ENCODE measurements at places on chromosomes 2 and 18.

DNA sequence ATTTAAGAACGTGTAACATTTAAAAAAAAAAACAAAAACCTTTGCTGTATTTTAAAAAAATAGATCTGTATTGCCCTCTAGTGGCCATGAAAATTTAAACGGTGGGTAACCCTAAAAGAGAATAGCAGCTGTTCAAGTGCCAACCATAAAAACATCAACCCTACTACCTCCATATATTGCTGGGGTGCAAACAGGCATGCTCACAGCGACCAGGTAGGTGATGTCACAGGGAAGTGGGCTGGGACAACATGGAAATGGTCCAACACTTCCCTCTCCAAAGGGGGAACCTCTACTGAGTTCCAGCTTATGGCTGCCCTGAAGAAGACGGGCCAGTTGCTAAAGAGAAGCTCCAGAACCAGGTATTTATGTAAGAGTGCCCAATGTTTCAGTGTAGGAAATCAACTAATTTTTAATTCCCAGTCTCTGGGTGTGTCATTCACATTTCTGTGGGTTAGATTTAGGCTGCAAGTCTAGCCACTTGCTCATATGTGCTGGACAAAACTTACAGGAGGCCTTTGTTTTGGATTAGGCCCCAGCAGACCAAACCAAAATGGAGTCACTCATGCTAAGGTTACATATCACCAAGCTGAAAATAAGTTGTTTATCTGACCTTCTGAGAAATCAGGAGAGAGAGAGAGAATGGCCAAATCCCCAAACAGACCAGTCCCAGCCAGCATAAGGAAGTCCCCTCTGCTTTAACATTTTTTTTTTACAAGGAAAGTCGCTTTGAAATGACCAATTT is 54.5 kb downstream of the SKA1 start:
- no peak for DNase-seq

- no peak for DNase-seq
Observed at GRCh38 chr2:145587922-145588321, 1068.0 kb upstream of the ZEB2 start.

- DNase-seq = no peak
Observed at GRCh38 chr18:74172697-74173433, 24.5 kb downstream of the TIMM21 start.

- no peak for DNase-seq
Observed at GRCh38 chr18:12998332-12999060, 7.3 kb downstream of the CEP192 start.

- no peak for DNase-seq
Observed at GRCh38 chr2:108354136-108354535, 23.6 kb upstream of the SULT1C4 start.

- no peak for DNase-seq
Observed at GRCh38 chr2:161165811-161166210, 5.6 kb downstream of the TANK start.

- DNase-seq = no peak
Observed at GRCh38 chr2:240255811-240256703, 115.6 kb upstream of the OTOS start.

GRCh38 chr2:236569573-236569973 is at the start of gene ACKR3:
TSS of gene ACKR3 (plus strand) at chr2:236569825. CDS start at chr2:236580466, 10,641 bp downstream.
- DNase-seq = peak; percentile 88

- DNase-seq = no peak
Observed at GRCh38 chr2:121028577-121028976, 256.4 kb downstream of the TFCP2L1 start.

DNA sequence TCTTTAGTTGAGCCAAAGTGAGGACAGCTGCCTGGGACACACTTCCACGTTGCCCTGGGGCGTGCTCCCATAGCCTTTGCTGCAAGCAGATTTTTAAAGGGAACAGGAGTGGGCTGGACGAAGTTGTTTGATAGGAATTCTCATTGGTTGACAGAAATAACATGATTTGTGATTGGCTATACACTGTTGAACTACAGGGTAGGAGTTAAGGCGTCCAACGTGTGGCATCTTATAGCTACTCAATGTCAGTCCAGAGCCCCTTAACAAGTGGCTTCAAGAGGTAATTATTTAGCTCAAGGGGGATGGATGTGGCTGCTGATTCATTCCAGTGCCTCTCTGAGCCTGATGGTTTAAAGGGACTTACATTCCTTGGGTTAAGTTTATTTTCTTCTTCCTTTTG is 65.5 kb downstream of the ACAA2 start:
- DNase-seq = no peak

DNA sequence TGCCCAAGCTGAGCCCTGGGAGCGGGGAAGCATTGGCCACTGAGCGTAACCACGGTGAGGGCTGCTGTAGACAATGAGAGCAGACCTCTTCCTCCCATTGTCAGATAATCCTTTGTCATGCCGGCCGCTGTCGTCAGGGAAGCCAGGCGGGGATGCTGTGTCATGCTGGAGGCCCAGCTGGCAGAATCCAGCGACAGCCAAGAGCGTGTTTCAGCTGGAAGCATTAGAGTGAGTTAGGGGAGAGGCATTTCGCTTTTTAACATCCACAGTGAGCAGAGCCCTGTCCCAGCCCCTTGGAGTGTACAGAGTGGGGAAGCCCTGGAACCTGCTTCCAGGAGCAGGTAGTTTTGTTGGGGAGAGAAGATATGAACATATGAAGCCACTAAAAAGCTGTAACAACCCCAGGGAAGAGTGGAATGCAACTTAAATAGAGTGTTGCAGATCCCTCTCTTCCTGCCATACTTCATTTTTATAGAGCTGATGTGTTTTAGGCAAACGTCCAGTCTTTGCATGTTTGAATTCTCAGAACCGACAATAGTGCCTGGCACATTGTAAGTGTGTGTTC is 7.0 kb downstream of the CTIF start:
- no peak for DNase-seq

GRCh38 chr2:231321021-231321420 is 74.5 kb upstream of the B3GNT7 start:
- no peak for DNase-seq

GRCh38 chr2:241659150-241659739 is 21.8 kb downstream of the ATG4B start:
- DNase-seq = peak; percentile 24

- DNase-seq = no peak
Observed at GRCh38 chr18:40215979-40216378, 1739.1 kb upstream of the PIK3C3 start.

GRCh38 chr18:55234366-55235093 is 275.3 kb upstream of the CCDC68 start:
- peak; percentile 56 for DNase-seq

DNA sequence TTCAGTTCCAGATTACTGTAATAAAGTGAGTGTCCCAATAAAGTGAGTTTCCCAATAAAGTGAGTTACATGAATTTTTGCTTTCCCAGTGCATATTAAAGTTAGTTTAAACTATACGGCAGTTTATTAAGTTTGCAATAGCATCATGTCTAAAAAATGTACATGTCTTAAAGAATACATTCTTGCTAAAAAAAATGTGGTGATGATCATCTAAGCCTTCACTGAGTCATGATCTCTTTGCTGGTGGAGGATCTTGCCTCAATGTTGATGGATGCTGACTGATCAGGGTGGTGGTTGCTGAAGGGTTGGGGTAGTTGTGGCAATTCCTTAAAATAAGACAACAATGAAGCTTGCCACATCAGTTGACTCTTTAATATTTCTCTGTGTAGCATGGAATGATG is 664.2 kb downstream of the TDRD15 start:
- DNase-seq = peak; percentile 20

GRCh38 chr2:149686136-149687051 is 98.8 kb upstream of the MMADHC start:
- DNase-seq = no peak

DNA sequence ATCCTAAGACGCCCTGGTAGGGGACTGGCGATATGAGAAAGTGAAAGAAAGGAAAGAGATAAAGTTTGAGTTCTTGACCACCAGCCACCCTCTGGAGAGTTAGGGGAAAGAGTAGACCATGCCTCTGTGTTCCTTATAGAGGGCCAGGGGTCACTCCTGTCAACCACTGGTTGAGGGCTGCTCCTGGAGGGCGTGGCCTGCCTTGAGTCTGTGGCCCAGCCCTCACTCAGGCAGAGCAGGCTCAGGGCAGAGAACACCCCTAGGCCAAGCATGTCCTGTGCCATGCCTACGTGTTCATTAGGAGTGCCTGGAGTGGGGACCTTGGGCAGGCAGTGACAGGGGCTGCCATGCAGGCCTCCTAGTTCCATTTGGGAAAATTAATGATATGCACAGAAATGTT is 161.1 kb upstream of the EPB41L3 start:
- no peak for DNase-seq

- DNase-seq = no peak
Observed at GRCh38 chr2:36477746-36478145, 120.2 kb downstream of the FEZ2 start.

- DNase-seq = no peak
Observed at GRCh38 chr2:72136933-72137497, 10.6 kb downstream of the CYP26B1 start.

DNA sequence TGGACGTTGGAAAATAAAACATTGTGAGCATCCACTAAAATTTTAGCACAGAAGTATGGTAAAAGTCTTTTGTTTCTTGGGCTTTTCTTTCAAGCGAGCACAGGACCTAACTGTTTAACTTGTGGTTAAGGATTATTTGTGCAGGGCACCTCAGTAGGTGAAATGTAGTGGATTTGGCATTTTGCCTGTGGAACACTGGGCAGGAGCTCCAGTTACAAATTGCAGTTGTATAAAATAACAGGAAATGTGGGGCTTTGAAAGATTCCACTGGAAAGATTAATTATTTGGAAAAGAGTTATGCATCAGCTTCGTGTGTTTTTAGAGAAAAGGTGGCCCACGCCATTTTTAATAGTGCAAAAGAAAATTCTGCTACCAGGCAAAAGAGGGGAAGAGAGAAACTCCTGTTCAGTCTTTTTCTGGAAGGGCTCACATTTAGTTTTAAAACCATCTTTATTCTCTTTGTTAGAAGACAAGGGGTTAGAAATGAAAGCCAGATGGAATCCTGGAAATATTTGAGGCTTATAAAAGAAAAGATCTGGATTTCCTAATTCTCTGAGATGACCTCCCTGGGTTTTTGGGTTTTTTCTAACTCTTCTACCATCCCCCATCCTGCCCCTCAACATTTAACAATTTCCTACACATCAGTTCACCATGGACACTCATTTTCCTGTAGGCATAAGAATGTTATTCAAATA is 144.3 kb upstream of the SERTAD2 start:
- no peak for DNase-seq

DNA sequence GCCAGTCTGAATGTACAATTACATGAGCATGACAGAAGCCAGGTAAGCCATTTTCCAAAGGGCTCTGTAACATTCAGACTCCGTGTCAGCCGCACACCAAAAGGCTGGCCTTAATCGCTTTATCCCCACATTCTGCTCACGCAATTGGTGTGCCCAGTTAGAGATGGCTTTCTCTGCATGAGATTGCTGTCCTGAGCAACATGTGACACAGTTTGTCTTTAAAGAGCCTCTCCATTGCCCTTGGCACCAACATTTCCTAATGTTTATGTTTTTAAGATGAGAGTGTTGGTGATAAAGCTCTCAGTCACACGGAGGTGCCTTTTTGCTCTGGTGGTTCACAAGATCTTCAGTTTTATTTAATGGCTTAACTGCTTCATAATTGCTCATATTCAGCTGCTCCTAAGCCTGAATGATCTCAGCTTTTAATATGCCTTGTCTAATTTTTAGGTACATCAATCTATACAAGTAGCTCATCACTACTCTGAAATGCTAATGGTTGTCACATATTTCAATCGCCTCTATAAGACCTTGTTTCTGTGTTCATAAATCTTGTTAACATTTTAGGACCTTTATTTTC is 164.8 kb upstream of the ACVR2A start:
- DNase-seq = no peak

DNA sequence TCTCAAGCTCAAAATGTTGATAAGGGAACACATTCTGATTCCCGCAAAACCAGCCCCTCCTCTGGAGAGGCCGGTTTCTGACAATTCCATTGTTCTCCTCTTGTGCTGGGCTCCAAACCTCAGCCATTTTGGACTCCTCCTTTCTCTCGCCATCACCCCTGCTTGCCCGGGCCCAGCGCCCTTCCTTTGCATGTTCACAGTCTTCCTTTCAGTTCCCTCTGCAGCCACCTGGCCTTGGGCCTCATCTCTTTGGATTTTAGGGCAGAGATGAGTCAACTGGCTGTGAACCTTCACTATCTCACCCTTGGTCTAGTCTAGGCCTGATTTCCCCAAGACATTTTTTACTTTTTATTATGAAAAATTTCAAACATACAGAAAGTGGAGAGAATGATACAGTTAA is 155.9 kb upstream of the MAP3K20 start:
- DNase-seq = no peak

- DNase-seq = peak; percentile 93
Observed at GRCh38 chr2:223062396-223062795, 10.4 kb downstream of the KCNE4 start.

DNA sequence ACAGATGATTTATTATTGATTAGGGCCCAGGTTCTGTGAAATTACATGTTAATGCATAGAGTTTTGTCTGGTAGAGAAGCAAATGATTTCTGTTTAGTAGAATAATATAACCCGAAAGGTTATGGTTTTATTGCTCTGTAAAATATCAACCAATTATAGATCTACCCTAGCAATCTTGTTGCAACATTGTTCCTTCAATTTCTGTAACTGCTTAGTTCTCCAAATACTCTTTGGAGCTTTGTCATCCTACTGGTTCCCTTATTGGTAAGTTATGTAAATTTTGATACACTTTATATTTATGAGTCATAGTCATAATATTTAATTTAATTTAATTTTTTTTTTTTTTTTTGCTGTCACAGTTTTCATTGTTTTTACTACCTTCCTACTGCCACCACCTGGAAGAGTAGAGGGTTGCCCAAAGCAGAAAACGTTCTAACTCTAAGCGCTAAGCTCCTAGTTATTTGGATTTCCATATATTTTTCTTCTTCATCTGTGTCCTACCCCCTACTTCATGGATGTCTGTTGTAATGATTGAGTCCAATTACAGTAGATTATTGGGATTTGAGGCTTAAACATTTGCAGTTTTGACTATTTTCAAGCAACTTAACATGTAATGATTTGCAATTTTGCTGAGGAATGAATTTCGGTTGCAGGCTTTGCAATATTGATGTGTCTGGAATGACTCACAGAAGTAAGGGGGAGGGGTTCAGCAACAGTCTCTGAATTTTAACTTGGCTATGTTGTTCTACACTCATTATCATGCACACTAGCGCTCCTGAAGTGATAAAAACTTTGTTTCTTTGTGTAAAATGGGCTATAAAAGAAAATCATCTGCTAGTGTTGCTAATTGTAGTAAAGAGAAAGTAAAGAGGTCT is 51.1 kb downstream of the NABP1 start:
- no peak for DNase-seq

GRCh38 chr18:24026457-24026856 is 11.9 kb downstream of the TTC39C start:
- no peak for DNase-seq

Data from fibroblast of skin of left biceps (primary cell).